A549 (cell line): ENCODE measurements at places on chromosomes 2 and 18. TPM values are rescaled to one million over a fixed set of nuclear protein-coding genes. Genes with fewer than 3 reads are reported as not detected.

- peak; percentile 9 for DNase-seq
These were observed 1139.4 kb upstream of the GYPC start for GRCh38 chr2:125516496-125517109.

DNA sequence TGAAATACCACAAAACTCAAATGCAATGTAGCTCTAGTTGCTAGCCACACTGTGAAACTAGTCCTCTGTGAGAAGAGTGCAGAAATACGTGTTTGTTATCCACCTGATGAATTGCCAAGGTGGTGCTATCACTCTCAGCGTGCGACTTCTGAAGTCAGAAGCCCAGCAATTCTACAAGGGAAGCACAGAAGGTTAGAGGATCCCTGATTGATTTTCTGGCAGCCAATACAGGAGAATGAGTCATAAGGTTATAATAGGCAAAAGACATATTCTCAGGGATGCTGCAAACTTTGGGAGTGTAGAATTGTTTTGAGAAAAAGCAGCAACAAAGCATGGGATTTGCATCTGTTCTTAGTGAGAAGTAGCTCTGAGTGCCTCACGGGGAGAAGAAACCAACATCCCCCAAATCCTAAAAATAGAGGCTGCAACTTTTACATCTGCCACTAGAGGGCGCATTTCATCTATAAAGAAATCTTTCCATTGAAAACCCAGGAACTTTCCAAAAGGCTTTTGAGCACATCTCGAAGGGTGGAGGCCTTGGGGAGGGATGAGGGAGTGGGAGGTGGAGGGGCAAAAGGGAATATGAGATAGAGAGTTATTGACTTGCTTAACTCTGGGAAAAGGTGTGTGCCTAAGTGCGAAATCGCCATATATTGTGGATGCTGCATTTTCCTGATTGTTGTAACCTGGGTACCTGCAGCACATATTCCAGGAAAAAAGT lies 78.0 kb downstream of the TMEM182 start:
- peak; percentile 29 for DNase-seq

GRCh38 chr18:48600456-48601090 lies 61.7 kb downstream of the CTIF start:
- no peak for DNase-seq

DNA sequence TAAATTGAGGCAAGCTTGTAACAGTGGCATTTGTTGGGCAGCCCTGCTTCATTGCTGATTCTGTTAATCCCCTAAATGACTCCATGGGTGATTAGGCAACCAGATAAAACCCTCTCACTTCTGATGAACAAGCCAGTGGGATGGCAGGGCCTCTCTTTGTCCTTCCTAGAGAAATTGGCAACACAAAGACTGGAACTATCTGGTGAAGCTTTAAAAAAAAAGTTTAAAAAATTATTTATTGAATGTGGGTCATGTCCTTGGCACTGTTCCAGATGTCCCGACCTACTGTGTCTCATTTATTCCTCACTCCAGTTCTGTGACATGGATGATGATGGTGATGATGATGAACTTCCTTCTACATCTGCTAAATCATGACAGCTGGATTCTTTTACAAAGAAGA lies 30.8 kb downstream of the NRP2 start:
- no peak for DNase-seq

DNA sequence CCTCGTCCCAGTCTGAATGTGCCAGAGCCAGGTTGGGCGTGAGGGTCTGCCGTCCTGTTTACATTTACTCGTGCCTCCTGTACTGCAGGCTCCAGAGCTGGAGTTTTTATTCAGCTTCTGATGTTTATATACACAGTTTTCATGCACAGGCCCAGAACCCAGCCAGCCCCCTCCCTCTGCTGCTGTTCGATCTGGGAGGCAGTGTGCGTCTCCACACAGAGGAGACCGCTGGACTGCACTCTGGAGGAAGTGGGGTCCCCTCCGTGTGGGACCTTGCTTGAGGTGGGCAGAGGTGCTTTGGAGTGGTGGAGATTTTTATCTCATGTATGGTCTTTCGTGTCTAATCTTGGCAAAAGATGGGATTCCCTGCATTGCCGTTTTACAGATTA lies 90.6 kb downstream of the GLI2 start:
- DNase-seq: no peak

ZNF521 gene
- not detected in 3 replicates for polyA plus RNA-seq

PELI1 gene
- polyA plus RNA-seq: 0.90 to 2.1 TPM (median 1.4 TPM) in 3 replicates

PSMD14 gene
- polyA plus RNA-seq: 166 to 190 TPM (median 176 TPM) in 3 replicates

GRCh38 chr2:1707771-1708418 lies 36.4 kb downstream of the PXDN start:
- no peak for DNase-seq

DNA sequence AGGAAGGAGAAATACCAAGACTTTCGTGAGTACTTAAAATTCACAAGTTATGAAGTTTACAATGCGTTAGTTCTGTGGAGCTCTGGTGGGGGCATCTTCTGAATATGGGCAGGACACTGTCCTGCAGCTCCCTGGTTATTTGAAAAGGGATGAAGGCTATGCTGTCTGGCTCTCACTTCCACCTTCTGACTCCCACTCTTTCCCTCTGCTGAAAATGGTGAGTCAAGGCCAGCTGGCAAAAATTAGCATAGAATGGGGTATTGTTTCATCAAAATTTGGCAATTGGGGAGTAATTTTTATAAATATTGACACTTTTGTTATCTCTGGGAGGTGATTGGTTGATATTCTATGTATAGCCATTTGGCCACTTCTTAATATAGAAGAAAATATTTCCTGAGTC lies 177.4 kb downstream of the PARD3B start:
- DNase-seq: no peak

DNA sequence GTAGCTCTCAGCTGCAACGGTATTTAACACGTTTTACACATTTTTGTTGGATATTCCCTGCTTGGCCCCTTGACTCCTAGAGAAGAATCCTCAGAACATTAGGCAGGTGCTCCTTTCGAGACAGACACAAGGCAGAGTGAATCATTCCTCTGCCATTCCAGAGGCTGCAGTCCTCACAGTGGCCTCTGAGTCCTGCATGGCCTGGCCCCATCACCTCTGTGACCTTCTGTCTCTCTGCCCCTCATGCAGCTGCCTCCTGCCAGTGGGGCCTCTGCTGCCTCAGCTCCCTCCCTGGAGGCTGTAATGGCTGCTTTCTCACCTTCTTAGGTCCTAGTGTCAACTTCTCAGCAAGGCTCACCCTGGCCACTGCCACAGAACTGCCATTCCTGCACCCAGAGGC lies 101.3 kb downstream of the PTPRM start:
- no peak for DNase-seq

TRIM43B gene
- not detected in 3 replicates for polyA plus RNA-seq
